Stimulated activated CD4-positive, alpha-beta T cell treated with anti-CD3 and anti-CD28 coated beads, TNF-alpha, amount 100 ng/mL, for 4 hours (primary cell): ENCODE measurements at places on chromosomes 6 and 20.

GRCh38 chr6:4965562-4966389, 38.1 kb downstream of the RPP40 start:
- no peak for DNase-seq

DNA sequence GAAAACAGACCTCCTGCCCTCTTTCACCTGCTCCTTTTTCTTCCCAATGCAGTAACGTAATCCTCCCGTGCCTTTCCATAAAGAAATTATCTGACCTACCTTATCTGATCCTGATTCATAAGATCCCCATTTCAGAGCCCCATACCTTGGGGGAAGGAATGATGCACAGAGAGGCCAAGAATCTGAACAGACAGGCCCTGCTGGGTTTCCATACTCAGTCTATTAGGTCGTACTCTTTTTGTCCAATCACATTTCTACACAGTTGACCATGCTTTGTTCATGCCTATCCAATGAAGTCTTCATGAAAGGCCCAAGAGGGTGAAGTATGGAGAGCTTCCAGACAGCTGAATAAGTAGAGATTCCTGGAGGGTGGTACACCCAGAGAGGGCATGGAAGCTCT, 25.3 kb downstream of the SRPK1 start:
- no peak for DNase-seq

DNA sequence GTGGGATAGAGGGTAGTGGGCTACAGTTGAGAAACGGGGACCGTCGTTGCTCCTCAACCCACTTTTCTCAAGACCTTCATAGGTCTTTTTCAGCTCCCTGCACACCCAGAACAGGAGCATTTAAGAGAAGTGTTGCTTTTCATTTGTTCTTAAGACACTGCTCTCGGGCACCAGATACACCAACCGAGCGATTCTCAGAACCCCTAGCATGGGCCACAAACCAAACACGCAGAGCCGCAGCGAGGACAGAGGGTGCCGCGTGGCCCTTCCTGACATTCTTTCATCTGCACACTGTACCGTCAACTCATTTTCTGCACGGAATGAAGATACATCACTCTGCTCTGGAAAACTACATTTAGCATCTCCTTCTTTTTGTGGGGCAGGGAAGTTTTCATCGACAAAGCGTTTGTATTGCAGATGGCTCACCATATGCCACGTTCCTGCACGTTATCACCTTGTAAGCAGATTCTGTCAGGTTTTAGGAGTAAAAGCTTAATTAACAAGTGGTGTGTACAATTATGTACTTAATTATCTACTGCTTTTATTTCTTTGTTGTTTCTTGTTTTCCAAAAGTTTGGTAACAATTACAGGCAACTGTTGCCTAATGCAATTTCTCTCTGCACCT, 70.4 kb upstream of the MLN start:
- no peak for DNase-seq

DNA sequence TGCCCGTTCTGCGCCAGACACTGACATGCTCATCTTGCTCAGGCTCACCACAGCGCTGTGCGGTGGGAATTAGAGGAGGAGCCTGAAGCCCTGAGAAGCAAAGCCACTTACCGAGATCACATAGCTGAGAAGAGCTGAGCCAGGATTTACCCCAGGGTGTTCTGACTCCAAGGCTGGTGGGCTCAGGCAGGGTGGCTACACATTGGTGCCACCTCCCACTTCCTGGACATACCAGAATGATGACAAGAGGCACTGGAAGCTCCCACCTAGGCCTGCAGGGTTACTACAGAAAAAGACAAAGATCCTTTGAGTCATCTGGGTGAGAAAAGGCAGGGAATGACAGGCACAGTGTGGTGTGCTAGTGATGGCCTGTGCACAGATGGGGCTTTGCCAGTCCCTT, 24.4 kb upstream of the FKBP1A start:
- no peak for DNase-seq

GRCh38 chr6:163974322-163974721, 559.8 kb downstream of the QKI start:
- DNase-seq = no peak

- peak; percentile 12 for DNase-seq
Observed at GRCh38 chr6:24666097-24666640, 530 bp downstream of the TDP2 start.

GRCh38 chr20:41664584-41664983, 46.4 kb upstream of the CHD6 start:
- no peak for DNase-seq
